ENCODE measurements at places on chromosomes 7 and 10.

GRCh38 chr7:38427279-38427955 lies 154.0 kb upstream of the TARP start:
- no peak for DNase-seq

GRCh38 chr7:77497079-77497478 lies 40.0 kb upstream of the PTPN12 start:
- DNase-seq: no peak

DNA sequence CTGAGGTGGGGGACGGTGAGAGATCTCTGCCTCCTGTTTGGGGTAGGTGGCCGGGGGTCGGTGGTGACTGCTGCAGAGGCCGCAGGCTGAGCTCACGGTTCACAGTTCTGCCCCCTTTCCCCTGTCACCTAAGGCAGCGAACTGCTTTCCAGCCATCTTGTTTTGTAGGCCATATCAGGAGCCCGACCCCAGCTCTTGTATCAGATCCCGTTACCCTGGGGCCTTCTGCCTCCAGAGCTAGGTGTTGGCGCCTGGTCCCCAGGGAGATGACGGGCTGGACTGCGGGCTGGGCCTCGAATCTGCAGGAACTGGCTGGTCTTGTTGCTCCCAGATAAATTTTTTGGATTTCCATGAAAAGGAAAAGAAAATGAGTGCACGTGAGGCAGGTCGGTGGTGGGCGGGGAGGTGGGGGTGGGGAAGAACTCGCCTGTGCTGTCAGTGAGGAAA lies 183.0 kb downstream of the DNAJB6 start:
- DNase-seq: no peak

- no peak for DNase-seq
These were observed 199.9 kb upstream of the DPP6 start for GRCh38 chr7:153852261-153852660.

DNA sequence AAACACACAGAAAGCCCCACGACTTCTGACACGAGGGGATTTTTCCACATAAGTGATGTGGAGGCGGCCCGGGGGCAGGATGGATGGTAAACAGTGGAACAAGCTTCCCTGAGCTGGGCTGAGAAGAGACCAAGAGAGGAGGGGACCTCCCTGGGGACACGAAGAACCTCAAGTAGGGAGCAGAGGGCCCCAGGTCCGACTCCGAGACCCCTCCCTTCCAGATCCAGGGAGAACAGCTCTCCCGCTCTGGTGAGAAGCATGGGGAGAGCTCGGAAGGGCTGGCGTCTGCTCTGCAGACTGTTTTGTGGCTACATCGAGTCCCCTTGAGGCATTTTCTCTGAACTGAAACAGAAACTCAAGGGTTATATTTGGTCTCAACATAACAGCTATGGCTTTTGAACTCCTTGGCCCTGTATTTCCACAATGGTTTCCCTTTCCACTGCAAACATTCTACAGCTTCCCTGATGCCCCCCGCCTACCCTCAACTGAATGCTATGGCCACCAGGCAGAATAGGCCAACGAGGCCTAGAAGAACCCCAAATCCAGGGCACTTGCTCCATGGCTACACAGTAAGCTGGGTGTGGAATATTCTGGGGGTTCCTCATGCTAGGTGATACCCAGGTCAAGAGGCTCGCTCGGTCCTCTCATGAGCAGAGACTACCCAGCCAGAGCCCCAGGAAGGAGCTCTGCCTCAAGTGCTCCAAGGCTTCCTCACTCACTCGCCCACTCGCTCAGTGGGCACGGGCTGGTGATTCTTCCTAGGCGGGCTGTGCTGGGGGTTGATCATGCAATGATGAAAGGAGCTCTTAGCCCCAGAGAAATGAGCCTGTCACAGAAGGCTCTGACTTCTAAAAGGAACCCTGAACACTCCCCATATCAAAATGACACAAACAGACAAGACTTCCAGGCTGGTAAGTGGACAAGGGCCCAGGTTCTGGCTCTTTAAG lies 47.5 kb downstream of the FAM53B start:
- DNase-seq: no peak

GRCh38 chr7:41459623-41460261 lies 243.1 kb downstream of the INHBA start:
- DNase-seq: no peak

DNA sequence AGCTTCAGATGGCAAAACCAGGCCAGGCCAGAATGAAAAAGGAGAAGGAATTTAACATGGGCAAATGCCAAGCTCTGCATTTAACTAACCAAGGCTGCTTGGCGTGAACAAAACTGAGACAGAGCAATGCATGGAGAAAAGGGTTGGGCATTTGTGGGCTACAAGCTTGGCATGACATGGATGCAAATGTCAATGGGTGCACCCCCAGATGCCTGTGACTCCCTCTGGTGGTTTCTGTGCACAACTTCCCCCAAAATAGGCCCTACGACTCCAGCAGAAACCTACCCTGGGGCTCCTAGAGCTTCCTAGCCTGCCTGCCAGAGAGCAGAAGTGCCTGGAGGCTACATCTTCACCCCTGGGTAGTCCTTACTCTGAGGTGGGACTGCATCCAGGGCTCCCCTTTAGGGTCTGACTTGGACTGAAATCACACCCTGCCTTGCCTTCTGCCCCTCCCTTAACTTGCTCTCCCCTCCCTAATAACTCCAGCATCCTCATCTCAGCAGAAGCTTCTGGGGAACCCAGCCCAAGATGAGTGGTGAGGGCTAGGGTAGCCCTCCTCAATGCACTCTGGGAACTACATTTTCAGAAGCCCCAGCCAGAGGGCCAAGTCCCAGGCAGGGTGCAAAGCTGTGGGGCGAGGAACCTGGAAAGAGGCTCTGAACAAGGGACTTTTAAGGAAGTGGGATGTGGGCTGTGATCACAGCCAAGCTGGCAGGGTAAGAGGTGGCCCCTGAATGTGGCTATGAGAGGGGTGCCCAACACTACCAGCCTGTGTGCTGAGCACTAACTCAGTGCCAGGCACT lies 11.3 kb downstream of the GPRIN2 start:
- DNase-seq: no peak

DNA sequence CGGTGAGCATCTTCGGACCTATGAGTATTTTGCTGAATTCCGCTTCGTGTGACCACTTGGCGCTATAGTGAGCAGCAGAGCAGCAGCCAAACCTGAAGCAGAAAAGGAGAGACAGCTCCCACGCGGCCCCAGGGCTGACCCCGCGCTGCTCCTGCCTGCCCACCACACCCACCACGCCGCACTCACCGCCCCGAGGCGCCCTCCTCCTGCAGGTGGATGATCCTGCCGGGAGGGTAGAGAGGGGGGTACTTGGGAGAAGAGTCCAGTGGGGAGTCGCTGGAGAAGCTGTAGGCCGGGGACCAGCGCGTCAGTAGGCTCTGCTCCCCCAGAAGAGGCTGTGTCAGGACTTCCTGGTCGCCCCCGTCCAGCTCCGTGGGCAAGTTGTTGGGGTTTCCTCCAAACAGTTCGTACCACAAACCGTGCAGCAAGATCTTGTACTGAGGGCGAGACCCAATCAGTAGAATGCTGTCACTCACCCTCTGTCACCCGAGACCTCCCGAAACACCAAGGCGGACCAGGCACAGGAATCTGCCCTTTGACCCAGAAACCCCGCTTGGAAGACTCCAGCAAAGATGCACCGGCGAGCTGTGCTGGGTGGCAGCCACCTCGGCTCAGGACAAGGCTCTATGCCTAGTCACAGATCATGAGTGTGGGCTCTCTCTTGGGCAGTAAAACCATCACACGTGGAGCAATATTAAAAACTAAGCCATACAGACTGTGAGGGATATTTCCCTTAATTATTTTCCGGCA lies 37.6 kb downstream of the DAGLB start:
- no peak for DNase-seq

- DNase-seq: no peak
These were observed 22.8 kb upstream of the FAM20C start for GRCh38 chr7:169276-170172.

- no peak for DNase-seq
These were observed 76.7 kb upstream of the EN2 start for GRCh38 chr7:155380976-155381851.

- no peak for DNase-seq
These were observed 49.7 kb downstream of the CDK14 start for GRCh38 chr7:90645784-90646183.

DNA sequence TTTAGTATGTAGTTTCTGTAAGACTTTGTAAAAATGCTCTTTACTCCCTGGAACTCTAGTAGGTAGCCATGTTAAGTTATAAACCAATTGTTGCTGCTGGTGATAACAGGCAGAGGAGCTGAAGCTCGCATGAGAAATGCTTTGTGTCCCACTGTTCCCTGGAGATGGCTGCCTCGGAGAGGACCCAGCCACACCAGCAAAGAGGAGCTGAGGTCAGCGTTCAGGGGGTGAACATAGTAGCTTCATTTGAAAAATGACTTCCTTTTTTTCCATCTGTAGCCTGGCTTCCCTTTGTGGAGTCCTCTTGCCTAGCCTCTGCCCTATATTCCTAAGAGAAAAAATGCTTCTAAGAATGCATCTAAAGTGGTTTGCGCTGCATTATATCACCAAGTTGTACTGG lies 20.3 kb downstream of the CELF2 start:
- DNase-seq: no peak

GRCh38 chr7:28389504-28390395 lies 22.6 kb upstream of the CREB5 start:
- DNase-seq: no peak

- DNase-seq: no peak
These were observed 65.4 kb upstream of the TNS3 start for GRCh38 chr7:47647181-47647917.
